ENCODE measurements at places on chromosomes 1 and 21.

- no peak for DNase-seq
These were observed 673 bp upstream of the DHCR24 start for GRCh38 chr1:54887665-54888071.

DNA sequence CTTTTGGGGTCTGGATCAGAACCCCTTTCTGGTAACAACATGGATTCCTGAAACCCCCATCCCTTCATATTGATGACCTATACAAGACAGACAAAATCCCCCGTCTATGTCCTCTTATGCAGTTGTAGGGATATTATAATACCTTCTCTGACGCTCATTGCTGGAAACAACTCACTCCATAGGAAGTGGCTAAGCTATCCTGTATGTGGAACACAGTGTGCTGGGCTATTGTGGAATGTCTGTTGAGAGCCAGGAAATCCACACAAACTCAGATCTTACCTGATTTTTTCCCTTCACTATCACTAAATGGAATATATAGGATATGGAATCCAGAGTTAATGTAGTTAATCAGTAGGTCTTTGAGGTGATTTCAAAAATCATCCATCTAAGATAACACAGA lies 17.7 kb upstream of the PIK3R3 start:
- no peak for DNase-seq

DNA sequence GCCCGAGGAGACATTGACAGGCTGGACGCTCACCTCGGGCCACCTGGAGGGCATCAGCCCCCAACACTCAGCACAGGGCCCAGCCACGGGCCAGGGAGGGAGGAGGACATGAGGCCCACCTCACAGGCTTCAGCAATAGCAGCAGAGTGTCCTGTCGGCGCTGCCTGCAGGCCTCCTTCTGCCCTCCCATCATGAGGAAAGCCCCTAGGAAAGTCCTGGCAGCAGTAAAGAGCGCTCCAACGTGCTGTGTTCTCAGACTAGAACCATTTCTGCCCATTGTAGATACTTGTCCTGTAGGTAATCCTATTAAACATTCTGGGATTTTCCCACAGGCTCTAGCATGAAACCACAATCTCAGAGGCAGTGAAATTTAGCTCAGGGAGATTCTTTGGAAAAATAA lies 62.0 kb upstream of the GALNT2 start:
- no peak for DNase-seq

DNA sequence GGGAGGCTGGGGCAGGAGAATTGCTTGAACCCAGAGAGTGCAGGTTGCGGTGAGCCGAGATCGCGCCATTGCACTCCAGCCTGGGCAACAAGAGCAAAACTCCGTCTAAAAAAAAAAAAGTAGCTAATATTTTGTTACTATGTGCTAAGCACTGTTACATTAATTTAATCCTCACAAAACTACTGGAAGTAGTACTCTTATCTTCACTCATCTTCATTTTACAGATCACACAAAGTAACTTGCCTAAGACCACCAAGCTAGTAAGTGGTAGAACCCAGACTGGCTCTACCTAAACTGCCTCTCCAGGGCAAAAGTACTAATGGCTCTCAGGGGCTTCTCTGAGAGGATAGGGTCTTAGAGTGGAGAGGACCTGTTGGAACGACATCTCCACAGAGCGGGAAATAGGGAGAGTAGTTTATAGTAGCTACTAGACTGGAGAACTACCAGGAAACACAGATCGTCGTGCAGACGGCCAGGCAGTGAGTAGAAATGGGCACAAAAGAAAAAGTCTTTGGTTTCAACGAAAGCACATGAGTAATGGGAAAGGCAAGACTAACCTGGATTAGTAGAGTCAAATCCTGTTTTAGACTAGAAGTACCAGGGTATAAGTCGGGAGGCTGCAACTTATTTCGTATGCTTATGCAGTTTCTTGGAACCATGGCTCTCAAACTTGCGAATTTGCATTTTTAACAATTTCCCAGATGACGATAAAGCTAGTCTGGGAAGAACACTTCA lies 1.4 kb downstream of the CLCC1 start:
- DNase-seq, result no peak

- DNase-seq, result no peak
These were observed 8.2 kb upstream of the SH2D1B start for GRCh38 chr1:162420120-162420519.

DNA sequence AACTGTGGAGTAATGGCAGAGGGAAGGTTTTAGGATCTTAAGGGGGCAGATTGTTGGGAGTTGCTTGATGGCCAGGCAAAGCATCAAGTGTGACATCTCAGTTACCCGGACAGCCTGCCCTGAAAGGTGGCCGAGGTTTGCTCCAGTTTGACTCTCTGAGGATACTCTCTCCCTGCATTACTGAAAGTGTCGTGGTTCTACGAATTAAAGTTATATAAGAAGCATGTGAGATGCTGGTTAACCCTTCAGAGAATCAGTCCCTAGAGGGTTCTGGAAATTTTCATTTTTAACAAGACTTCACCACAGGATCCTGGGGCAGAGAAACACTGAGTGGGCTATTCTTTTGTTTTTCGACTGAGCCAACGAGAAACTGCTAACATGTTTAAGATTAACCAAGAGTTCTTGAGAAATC lies 689 bp upstream of the ZNF644 start:
- DNase-seq, result no peak

- DNase-seq, result peak; percentile 2
These were observed 92.1 kb upstream of the C1orf174 start for GRCh38 chr1:3992103-3992556.

- no peak for DNase-seq
These were observed 39.2 kb downstream of the ABCA4 start for GRCh38 chr1:94081566-94082344.

- peak; percentile 31 for DNase-seq
These were observed 138.1 kb upstream of the HMCN1 start for GRCh38 chr1:185595835-185596667.

GRCh38 chr1:220962031-220962751 lies 82.9 kb downstream of the HLX start:
- DNase-seq, result no peak

- DNase-seq, result no peak
These were observed 26.5 kb downstream of the TRIM45 start for GRCh38 chr1:117094841-117095604.

DNA sequence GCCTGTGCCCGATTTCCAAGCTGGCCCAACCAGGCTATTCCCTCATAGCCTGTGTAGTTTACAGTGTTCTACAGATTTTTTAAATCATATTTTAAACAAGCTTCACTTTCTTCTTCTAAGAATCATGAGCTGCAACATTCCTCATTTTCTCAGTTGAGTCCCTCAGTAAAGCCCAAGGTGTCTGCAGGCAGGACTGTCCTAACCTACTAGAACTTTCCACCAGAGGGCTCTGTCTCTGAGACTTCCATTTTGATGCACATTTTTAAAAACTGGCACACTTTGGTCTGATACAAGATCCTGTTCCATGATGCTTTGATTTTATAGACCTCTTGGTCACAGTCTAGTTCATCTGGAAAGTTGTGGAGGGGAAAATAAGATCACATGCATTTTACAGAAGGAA lies 21.6 kb upstream of the SLAMF6 start:
- DNase-seq, result no peak

GRCh38 chr1:109383087-109383779 lies 14.5 kb downstream of the SORT1 start:
- DNase-seq, result no peak

DNA sequence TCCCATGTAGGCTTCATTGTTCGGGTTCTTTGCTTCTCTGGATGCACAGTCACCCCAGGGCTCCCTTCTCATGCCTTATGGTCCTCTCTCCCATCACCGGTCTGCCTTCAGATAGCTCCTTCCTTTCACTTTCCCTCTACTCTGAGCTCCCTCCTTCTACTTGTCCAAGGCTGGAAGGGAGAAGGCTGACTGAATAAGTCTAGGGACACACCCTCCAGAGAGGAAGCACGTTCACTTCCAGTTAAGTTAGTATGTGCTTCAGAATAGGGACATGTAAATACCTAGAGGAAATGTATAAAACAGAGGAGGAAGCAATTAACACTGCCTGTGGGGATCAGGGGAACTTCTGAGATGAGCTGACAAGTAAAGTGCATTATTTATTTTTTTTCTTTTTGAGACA lies 23.5 kb downstream of the CXADR start:
- DNase-seq, result no peak

DNA sequence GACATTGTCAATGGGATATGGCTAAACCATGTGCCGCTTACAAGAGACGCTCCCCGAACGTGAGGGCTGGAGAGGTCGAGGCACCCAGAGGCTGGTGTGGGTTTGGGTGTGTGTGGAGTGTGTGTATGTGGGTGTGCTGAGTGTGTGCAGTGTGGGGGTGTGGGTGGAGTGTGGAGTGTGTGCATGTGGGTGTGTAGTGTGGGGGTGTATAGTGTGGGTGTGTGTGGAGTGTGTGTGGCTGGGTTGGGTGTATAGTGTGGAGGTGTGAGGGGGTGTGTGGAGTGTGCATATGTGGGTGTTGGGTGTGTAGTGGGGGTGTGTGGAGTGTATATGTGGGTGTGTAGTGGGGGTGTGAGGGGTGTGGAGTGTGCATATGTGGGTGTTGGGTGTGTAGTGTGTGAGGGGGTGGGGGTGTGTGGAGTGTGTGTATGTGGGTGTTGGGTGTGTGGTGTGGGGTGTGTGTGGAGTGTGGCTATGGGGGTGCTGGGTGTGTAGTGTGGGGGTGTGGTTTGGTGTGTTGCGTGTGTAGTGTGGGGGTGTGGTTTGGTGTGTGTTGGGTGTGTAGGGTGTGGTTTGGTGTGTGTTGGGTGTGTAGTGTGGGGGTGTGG lies 42.2 kb downstream of the SLC19A1 start:
- DNase-seq, result no peak

GRCh38 chr1:155569988-155570592 lies 7.5 kb upstream of the ASH1L start:
- no peak for DNase-seq

GRCh38 chr1:186838380-186839040 lies 9.8 kb downstream of the PLA2G4A start:
- DNase-seq, result no peak

DNA sequence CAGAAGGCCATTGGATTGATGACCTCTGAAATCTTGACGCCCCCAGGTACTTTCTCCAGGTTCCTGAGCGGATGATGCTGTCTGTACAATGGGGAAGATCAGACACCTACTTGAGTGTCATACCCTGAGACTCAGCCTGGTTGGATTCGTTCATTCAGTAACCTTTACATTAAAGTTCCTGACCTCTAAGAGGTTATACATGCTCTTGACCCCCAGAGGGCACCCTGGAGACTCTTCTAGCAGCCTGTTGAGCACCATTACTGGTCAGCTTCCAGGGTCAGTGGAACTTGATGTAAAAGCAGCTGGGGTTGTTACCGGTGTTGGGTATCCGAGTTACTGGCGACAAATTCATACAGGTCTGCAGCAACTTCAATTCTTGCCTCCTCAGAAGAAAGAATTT lies 114.3 kb upstream of the ZNF678 start:
- DNase-seq, result peak; percentile 22

- DNase-seq, result no peak
These were observed 421.8 kb downstream of the PTBP2 start for GRCh38 chr1:97143236-97143882.

DNA sequence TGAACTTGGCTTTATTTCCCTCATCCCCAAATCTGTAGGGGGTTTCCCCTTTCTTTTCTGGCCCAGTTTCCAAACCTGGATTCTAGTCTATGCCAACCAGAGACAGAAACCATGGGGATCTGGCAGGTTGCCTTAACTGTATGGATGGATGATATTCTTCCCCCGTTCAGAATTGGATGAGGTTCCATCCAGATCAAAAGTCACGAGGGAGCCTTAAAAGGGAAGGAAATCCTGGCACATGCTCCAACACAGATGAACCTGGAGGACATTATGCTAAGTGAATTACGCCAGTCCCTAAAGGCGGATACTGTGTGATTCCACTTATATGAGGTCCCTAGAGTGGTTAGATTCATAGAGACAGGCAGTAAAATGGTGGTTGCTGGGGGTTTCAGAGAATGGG lies 124.4 kb downstream of the HUNK start:
- DNase-seq, result no peak

DNA sequence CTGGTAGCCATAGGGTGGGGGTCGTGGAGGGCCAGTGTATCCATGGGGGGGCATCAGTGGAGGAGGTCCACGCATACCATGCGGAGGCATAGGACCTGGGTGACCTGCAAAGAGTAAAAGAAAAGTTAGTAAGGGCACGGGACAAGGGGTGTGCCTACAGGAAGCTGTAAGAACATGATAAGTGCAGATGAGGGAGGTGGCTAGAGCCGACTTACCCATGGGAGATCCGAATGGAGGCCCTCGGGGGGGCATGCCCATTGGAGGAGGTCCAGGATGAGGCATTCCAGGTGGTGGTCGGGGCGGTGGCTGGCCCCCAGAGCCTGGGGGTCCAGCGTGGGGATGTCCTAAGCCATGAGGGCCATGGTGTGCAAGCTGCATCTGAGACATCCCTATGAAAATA lies 4.0 kb downstream of the SF3B4 start:
- no peak for DNase-seq

- no peak for DNase-seq
These were observed 72.1 kb upstream of the CASZ1 start for GRCh38 chr1:10868599-10868965.

DNA sequence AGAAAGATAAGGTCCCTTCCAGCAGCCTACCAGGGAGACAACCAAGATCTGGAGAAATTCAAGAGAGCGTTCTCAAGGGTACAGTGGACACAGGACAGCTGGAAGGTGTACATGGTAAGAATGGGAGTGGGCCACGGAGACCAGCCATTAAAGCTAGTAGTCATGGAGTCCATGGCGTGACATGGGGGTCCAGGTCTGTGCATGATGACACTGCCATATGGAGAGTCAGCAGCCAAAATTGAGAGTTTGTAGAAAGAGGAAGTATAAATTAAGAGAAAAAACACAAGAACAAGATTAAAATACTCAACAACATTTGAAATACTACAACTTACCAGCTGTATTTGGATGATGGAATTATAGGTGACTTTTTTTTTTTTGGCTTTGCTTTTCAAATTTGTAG lies 7.9 kb upstream of the LORICRIN start:
- DNase-seq, result no peak

DNA sequence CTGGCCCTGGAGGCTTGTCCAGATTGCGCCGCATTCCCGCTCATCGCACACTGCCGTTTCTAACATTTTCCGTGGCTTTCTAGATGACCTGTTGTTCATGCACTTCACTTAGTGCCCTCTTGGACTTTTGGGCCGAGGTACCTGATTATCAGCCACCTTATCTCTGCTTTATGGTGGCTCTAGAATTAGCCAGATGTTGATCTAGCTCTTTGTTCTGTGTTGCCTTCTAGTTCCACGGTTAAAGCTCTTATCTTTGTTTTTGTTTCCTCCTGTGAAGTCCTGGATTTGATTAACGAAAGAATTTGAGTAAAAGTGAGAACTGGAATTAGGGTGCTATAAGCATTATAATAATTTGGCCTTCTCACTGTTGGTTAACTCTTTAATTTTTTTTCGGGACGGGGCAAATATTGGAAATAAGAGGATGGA lies 945 bp downstream of the RNPEP start:
- DNase-seq, result no peak

GRCh38 chr1:201254625-201255478 lies 28.5 kb upstream of the PKP1 start:
- peak; percentile 59 for DNase-seq

Measured in stimulated activated CD4-positive, alpha-beta T cell treated with anti-CD3 and anti-CD28 coated beads, Interleukin-15, amount 100 ng/mL, for 48 hours (primary cell).